ENCODE measurements at places on chromosomes 1 and 21.

GRCh38 chr1:184866991-184867788, 107.1 kb downstream of the NIBAN1 start:
- DNase-seq = peak; percentile 96

- no peak for DNase-seq
Observed at GRCh38 chr1:58065520-58065919, 481.0 kb downstream of the OMA1 start.

- no peak for DNase-seq
Observed at GRCh38 chr1:152515434-152515783, 1.1 kb downstream of the CRCT1 start.

- DNase-seq = no peak
Observed at GRCh38 chr1:38258085-38258627, 211.6 kb upstream of the POU3F1 start.

DNA sequence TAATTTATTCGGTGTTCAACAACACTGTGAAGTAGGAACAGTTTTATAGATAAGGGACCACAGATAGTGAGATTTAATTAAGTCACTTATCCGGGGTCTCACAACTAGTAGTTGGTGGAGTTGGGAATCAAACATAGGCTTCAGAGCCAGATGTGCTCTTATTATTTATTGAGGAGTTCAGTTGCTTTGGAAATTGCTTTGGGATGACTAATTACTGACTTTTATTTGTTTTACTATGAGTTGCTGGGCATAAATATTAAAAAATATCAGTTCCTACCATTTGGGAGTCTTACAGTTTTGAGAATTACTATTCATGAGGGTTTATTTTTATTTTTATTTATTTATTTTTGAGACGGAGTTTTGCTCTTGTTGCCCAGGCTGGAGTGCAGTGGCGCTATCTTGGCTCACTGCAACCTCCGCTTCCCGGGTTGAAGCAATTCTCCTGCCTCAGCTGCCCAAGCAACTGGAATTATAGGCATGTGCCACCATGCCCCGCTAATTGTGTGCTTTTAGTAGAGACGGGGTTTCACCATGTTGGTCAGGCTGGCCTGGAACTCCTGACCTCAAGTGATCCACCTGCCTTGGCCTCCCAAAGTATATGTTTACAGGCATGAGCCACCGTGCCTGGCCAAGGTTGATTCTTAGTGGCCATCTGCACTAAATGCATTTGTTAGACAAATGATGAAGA, 27.7 kb downstream of the THRAP3 start:
- DNase-seq = no peak

DNA sequence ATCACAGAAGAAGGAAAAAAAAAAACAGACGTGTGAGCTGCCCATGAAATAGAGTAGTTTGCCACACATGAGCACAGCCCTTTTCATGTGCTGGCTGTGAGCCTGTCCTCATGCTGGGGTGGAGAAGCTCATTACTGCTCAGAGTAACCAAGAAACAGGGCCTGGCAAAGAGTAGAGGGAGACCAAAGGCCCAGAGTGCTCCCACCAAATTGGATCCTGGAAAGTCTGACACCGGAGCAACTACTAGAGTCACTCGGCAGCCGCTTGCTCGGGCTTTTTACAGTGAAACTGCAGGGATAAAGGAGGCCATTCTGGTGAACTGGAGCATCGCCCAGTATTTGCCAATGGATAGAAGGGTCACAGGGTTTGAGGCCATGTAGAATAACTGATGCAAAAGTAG, 64.4 kb upstream of the BARHL2 start:
- no peak for DNase-seq

DNA sequence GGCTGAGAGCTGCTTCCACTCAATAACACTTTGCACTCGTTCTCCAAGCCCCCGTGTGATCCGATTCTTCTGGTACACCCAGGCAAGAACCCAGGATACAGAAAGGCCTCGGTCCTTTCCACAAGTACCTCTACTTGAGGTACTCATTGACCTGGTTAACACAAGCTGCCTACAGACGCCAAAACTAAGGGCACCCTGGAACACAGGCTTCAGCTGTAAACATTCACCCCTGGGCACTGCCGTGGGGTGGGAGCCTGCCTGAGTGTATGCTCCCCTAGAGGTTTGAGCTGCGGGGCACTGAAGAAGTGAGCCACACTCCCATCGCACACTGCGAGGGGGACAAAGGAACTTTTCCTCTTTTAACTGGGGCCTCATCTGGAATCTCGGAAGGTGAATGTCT, 30.5 kb downstream of the LRRC3 start:
- DNase-seq = no peak

DNA sequence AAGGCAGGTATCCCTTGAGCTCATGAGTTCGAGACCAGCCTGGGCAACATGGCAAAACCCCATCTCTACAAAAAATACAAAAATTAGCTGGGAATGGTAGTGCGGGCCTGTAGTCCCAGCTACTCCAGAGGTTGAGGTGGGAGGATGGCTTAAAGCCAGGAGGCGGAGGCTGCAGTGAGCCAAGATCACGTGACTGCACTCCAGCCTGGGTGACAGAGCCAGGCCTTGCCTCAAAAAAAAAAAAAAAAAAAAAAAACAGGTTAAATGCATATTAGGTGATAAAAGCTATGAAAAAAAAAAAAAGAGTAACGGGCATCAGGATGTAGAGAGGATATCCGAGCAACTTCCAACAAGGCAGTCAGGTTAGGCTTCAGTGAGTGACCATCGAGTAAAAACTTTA, 2.8 kb upstream of the SRRM1 start:
- DNase-seq = no peak

DNA sequence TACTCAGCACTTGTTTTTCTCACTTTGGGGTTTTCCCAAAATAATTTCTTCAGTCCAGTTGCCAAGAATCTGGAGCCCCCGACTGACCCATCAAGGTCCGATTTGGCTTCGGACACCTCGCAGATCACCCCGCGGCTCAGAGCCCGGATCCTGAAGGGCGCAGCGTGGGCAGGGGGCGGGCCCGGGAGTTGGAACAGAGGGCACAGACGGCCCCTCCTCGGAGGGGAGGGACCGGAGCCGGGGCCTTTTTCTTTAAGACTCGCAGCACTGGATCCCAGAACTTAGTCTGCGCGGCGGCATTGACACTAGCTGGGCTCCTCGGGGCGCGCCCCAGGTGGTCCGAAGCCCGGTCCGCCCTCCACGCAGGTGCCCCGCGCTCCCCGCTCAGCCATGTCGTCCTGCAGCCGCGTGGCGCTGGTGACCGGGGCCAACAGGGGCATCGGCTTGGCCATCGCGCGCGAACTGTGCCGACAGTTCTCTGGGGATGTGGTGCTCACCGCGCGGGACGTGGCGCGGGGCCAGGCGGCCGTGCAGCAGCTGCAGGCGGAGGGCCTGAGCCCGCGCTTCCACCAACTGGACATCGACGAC, at the start of gene CBR3:
CBR3 (plus strand) TSS at position 277 of the 588 bp plus-strand sequence; CDS start at position 391, 114 bp downstream.
- peak; percentile 49 for DNase-seq

DNA sequence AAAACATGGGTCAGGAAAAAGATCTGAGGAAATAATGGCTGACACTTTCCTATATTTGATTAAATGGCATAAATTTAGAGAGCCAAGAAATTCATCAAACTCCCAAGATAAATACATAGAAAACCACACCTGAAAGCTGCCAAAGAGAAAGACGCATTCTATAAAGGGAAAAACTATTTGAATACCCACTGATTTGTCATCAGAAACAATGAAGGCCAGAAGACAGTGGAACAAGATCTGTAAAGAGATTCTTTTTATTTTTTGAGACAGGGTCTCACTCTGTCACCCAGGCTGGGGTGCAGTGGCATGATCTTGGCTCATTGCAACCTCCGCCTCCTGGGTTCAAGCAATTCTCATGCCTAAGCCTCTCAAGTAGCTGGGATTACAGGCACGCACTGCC, 17.4 kb downstream of the SDE2 start:
- DNase-seq = no peak

DNA sequence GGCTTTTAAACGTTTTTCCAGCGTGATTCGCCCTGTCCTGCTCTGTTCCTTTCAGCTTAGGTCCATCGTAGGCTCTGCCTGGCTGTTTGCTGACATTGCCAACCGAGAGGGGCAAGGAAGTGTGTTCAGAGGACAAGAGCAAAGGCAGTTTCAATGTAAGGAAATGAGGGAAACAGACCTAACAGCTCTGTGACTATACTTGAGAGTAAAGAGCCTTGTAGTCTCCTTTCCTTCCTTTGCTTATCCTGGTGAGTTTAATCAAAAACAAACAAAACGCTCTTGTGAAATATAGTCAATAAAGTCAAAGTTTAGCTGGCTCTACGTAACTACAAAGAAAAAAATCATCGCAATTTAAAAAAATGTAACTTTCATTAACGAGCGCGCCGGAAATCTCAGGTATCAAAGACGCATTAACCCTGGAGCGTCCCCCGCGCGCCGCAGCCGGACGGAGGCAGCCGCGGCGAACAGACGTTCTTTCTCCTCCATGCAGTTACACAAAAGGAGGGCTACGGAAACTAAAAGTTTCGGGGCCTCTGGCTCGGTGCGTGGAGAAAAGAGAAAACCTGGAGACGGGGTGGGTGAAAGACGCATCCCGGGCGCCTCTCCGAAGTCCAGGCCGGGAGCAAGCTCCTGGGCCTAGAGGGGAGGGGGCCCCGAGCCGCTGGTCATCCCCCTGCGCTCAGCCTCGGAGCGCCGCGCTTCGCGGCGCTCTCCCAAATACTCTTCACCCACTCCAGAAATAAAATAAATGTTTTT, 617 bp upstream of the ADGRL2 start:
- DNase-seq = no peak

DNA sequence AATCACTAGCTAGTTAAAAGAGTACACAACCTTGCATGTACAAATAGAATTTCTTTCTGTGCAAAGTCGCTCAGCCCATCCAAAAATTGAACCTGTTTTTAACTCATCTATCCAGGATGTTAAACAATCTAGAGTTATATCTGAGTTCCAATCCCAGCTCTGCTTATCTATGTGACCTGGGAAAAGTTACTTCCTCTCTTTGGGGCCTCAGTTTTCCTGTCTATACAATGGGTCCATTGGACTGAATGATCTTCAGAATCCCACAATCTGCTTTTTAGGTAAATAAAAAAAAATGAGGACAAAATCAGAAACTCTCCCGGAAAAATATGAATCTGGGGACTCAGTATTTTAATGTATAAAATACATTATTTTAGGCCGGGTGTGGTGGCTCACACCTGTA, 389.5 kb upstream of the PROX1 start:
- DNase-seq = no peak

- no peak for DNase-seq
Observed at GRCh38 chr1:66137235-66137634, 344.5 kb downstream of the PDE4B start.

GRCh38 chr1:109298666-109299557, 7.9 kb downstream of the MYBPHL start:
- DNase-seq = no peak

GRCh38 chr1:17802945-17803344, 47.8 kb downstream of the ACTL8 start:
- DNase-seq = no peak

DNA sequence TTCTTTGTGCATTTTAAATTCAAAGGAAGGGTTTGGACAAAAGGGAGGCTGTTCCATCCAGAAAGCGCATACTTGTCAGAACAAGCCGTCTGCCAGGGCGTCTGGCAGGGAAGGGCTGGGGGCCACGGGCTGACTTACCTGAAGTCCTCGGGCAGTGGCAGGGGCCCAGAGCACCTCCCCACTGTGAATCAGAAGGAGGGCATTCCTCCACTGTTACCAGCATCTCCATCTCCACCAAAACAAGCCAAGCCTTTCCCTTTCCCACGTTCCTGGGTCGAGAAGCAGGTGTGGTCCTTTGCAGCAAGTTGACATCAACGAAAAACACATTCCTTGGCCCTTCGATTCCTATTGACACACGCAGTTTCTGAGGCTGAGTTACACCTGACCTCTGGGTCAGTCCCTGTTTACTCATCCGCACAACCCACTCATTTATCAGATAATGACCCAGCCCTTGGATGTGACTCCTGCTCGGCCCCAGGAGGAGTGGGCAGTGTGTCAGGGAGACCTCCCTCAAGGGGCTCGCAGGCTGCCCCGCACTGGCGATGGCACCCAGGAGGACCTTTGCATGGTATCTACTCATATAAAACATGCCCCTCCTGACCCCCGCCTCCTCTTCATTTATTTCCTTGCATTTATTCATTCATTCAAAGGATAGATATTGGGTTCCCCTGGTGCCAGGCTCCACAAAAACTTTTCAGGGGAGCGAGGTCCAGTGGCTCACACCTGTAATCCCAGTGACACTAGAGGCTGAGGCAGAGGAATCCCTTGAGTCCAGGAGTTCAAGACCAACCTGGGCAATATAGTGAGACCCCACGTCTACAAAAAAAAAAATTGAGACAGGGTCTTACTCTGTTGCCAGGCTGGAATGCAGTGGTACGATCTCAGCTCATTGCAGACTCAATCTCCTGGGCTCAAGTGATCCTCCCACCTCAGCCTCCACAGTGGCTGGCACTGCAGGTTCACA, 60.2 kb downstream of the TOMM20 start:
- DNase-seq = no peak

DNA sequence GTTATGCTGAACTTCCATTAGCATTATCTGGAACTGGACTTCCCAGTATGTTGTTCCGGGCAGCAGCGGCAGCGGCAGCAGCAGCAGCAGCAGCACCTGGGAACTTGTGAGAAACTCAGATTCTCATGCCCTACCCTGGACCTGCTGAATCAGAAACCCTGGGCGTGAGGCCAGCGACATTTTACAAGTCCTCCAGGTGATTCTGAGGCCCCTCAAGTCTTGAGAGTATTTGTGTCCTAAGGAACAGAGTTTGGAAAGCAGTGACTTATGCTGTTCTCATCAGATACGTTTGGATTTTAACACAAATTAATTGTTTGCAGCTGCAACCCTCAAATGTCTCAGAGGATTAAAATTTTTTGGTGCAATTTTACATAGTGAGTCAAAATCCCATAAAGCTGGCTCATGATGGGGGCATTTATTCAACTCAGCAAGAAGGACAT, 157.2 kb upstream of the KAZN start:
- no peak for DNase-seq

- DNase-seq = peak; percentile 11
Observed at GRCh38 chr1:93958726-93959100, 49.5 kb upstream of the GCLM start.

- DNase-seq = peak; percentile 88
Observed at GRCh38 chr1:221742555-221743415, 896 bp upstream of the DUSP10 start.

DNA sequence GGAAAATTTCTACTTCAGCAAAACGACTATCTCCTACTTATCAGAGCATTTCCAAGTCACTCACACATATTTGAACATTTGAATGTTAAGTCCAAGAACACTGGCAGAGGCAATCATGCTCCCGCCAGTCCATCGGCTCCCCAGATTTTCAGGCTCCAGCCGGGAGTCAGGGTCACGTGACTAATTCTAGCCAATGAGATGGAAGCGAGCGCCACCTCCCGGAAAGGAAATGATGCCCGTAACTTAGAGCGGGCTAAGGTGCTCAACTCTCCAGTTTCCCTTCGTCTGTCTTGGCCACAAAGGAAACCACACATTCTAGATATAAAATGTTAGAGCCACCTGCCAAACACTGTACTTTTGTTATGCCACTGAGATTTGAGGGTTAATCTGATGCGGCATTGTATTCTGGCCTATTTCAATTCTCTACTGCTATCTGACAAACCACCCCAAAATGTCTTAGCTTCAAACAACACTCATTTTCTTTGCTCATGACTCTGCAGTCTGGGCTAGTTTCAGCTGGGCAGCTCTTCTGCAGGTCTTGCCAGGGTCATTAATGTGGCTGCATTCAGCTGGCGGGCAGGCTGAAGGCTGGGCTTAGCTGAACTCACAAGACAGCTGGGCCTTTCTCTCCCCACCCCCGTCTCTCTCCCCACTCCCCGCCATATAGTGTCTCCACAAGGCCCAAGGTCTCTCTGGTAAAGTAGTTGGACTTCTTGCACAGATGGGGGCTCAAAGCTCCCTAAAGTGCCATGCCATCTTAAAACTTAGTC, 16.5 kb upstream of the LHX4 start:
- DNase-seq = no peak
